ENCODE measurements at places on chromosomes 2 and 18. TPM values are rescaled to one million over a fixed set of nuclear protein-coding genes. Genes with fewer than 3 reads are reported as not detected.

- no peak for DNase-seq
Observed at GRCh38 chr2:160697817-160698216, 204.2 kb upstream of the RBMS1 start.

MARCO gene
- 0.10 TPM for polyA plus RNA-seq

MRPS5 gene
- polyA plus RNA-seq: 63.0 TPM

CARF gene
- polyA plus RNA-seq: 17.1 TPM

All from right renal pelvis (tissue), 4 donors.